Right ventricle myocardium inferior (tissue), 1 donor: ENCODE measurements at places on chromosomes 3 and 15. TPM values are rescaled to one million over a fixed set of nuclear protein-coding genes. Genes with fewer than 3 reads are reported as not detected.

TMEM43 gene
- 40.0 TPM for total RNA-seq

ITIH1 gene
- not detected for total RNA-seq

DZIP1L gene
- 3.8 TPM for total RNA-seq

CELSR3 gene
- total RNA-seq, result 0.38 TPM

SUCLG2 gene
- 99.2 TPM for total RNA-seq

TM6SF1 gene
- total RNA-seq, result 5.0 TPM

ITIH4 gene
- 5.0 TPM for total RNA-seq

MESP1 gene
- 7.4 TPM for total RNA-seq

GRIP2 gene
- total RNA-seq, result 39.3 TPM

HHATL gene
- 440 TPM for total RNA-seq

ASB14 gene
- 9.0 TPM for total RNA-seq

RGMA gene
- 35.2 TPM for total RNA-seq

RARRES1 gene
- total RNA-seq, result 22.3 TPM

BDH1 gene
- 43.1 TPM for total RNA-seq

RARB gene
- 17.5 TPM for total RNA-seq

DISP2 gene
- total RNA-seq, result 3.9 TPM

C3orf49 gene
- total RNA-seq, result not detected

BCHE gene
- total RNA-seq, result 5.5 TPM

CASR gene
- total RNA-seq, result not detected

FBN1 gene
- 41.0 TPM for total RNA-seq

SKIL gene
- 14.2 TPM for total RNA-seq

FXR1 gene
- 286 TPM for total RNA-seq

SNTN gene
- total RNA-seq, result not detected

CPNE9 gene
- not detected for total RNA-seq

ATP13A4 gene
- 0.38 TPM for total RNA-seq

FBXL2 gene
- total RNA-seq, result 1.6 TPM

C3orf22 gene
- not detected for total RNA-seq

PRTG gene
- 0.43 TPM for total RNA-seq

CFAP91 gene
- 0.70 TPM for total RNA-seq

MASP1 gene
- total RNA-seq, result 129 TPM

USP50 gene
- total RNA-seq, result not detected

SPATA12 gene
- total RNA-seq, result not detected

GP9 gene
- total RNA-seq, result not detected

CPOX gene
- 11.8 TPM for total RNA-seq

B3GNT5 gene
- 2.0 TPM for total RNA-seq

C3orf20 gene
- total RNA-seq, result not detected

CD86 gene
- total RNA-seq, result 4.2 TPM

CCDC9B gene
- total RNA-seq, result 162 TPM
